ENCODE measurements at places on chromosomes 13 and 19.

DNA sequence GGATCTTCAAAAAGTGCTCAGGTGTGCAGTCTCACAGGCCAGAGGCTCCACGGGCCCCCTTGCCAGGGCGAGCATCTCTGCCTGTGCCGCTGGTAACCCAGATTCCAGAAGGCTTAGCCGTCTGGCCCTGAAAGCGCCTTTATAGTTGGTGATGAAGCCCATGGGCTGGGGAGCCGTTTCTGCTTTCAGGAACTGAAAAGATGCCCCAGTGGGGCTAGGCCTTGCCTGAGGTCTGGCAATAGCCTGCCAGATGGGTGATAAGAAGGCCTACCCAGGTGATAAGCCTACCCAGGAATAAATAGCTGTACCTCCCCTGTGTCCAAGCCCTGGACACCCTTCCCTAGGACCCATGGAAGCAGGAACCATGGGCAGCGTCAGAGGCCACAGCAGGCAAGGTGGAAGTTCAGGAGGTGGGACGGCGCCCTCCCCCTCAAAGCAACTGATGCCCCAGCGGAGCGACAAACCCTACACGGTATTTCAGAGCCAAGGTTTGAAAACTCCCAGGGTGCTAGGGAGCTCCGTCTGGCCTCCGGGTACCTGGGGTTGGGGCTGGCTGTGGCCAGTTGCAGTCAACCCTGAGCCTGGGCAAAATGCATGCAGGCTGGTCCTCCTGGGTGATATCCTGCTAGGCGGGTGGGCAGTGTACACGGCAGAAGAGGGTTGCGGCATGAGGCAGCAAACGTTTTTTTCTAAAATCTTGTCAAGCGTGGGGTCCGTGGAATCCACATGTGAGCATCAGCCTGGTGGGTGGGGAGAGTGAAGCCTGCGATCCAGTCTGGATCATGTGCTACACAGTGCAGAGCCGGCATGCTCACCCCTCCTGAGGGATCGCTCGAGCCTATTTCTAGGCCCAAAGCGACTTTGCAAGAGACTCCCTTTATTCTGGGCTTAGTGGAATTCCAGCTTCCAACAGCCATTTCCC is 45.3 kb downstream of the ACTN4 start:
- no peak for DNase-seq

GRCh38 chr13:113814435-113814821 is 49.4 kb downstream of the GAS6 start:
- no peak for DNase-seq

DNA sequence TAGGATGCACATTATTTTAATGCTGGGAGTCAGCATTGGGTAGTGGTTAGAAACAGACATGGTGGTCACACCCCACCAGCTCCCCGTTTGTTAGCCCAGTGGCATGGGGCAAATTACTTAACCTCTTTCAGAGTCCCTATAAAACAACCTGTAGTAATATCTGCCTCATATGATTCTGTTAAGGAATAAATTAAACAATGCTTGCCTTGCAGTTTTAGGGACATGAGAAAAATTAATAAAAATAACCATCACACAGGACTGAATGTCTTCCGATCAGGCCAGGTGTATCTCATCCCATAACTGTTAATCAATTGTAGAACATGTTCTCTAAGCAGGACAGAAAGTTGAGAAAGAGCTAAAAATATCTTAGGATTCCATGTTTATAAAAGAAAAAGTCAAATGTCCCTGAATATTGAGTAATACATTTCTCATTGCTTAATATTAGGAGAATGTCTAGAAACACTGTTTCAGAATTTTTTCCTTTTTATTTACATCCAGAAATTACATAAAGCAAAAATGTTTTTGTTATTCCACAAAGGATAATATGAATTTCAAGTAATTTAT is 196.5 kb downstream of the GPC6 start:
- no peak for DNase-seq

- no peak for DNase-seq
Observed at GRCh38 chr13:33184112-33184490, 101.5 kb downstream of the STARD13 start.

- no peak for DNase-seq
Observed at GRCh38 chr19:6773323-6773931, 919 bp downstream of the VAV1 start.

DNA sequence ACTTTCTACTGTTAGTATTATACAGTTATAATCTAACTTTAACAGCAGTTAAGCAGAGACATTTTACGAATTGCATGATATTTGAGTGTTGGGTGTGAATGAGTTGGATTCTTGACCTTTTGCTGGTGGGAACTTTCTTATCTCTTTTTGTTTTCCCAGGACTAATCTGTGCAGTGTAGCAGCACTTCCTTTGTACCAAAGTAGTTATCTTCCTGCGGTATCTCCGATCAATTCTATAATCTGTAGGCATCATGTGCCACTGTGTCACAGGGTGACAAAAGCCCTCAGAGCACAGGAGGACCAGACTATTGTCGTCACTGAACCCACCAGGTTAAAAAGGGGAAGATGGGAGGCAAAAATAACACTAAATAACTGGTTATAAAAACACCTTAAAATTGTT is 823.5 kb downstream of the GPC5 start:
- no peak for DNase-seq

GRCh38 chr13:86946734-86947133 is 724.4 kb upstream of the SLITRK5 start:
- DNase-seq: no peak

GRCh38 chr19:16288544-16288943 is 36.1 kb upstream of the KLF2 start:
- no peak for DNase-seq

GRCh38 chr13:66036024-66036614 is 1194.0 kb downstream of the PCDH9 start:
- DNase-seq: no peak

- no peak for DNase-seq
Observed at GRCh38 chr19:10404888-10405820, 1.8 kb upstream of the CDC37 start.

DNA sequence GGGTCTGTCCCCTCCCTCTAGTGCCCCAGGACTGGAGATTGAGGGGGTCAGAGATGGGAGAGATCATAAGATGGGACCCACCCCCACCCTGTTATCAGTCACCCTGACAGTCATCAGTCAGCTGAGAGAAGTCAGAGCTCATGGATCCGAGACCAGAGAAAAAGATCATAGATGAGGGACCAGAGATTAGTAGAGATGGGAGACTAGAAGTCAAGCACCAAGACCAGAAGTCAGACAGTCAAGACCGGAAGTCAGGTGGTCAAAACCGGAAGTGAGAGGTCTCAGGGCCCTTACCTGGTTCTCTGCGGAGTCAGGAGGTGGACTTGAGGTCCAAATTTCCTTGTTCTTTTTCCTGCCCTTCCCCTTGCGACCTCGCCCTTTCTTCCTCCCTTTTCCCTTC is 7.0 kb downstream of the COL5A3 start:
- no peak for DNase-seq

DNA sequence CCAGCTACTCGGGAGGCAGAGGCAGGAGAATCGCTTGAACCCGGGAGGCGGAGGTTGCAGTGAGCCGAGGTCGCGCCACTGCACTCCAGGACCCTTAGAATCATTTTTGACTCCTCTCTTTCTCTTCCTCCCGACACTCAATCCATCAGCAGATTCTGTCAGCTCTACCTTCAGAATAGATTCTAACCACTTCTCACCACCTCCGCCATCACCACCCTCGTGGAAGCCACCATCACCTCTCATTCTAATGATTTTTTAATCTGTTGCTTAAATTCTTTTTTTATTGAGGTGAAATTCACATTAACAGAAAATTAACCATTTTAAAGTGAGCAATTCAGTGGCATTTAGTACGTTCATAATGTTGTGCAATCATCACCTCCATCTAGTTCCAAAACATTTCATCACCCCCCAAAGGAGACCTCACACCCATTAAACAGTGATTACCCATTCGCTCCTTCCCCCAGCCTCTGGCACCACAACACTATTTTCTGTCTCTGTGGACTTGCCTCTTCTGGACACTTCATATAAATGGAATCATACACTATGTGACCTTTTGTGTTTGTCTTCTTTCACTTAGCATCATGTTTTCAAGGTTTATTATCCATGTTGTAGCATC is 5.0 kb upstream of the CCDC61 start:
- no peak for DNase-seq

- no peak for DNase-seq
Observed at GRCh38 chr13:23794267-23795161, 94.7 kb downstream of the MIPEP start.

- peak; percentile 65 for DNase-seq
Observed at GRCh38 chr13:98033277-98034247, 80.1 kb downstream of the IPO5 start.

DNA sequence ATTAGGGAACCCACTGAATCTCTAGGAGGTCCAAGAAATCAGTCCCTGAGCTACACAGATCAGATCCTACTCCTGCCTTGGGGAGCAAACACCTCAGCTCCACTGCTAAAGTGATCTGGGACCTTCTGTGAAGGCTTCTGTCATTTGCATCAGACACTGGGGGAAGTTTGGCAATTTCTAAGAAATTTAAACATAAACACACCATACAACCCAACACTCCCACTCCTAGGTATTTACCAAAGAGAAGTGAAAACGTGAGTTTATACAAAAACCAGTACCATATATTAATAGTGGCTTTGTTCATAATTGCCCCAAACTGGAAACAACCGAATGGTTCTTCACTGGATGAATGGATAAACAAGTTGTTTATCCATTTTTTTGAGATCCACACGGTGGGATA is 7.3 kb upstream of the TYROBP start:
- no peak for DNase-seq

GRCh38 chr13:79918620-79919019 is 422.3 kb downstream of the SPRY2 start:
- no peak for DNase-seq

DNA sequence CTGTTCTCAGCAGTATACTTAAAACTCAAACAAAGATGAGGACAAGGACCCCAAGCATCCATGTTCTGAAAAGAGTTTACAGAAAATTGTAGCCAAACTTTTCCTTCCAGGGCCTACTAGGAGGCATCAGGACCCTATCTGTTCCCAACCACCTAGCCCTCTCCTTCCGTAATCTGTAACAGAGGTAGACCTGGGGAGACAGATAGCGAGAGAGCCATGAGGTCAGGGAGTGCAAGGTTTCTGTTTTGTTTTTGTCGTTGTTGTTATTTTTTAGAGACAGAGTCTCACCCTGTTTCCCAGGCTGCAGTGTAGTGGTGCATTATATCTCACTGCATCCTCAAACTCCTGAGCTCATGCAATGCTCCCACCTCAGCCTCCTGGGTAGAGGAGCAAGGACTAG is 83.9 kb upstream of the POSTN start:
- DNase-seq: no peak

GRCh38 chr13:39134574-39134973 is 96.3 kb downstream of the NHLRC3 start:
- DNase-seq: no peak

DNA sequence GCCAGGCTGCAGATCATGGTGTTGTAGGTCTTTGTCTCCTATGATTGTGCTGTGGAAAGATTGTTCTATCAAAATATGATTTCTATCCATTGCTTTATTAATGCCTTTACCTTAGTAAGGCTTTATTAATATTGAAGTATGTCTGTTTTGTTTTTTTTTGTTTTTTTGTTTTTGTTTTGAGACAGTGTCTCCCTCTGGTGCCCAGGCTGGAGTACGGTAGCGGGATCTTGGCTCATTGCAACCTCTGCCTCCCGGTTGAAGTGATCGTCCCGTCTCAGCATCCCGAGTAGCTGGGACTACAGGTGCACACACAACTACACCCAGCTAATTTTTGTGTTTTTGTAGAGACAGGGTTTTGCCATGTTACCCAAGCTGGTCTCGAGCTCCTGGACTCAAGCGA is 7.7 kb downstream of the IRGC start:
- DNase-seq: no peak

DNA sequence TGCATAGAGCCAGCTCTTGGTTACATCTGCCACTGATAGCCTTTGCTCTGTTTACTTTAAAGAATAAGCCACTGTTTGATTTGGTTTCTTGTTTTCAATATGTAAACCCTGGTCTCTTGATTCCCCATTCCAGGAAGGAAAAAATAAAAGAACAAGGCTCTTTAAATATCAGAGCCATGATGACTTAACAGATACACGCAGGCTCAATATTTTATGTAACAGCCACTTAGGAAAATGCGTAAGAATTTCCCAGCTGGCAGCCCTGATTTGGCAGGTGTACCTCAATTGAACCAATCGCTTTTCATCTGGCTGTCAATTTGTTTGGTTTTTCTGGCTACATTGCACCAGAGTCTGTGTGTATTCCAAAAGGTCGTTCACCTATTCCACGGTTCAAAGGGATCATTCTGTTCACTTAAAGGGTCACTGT is 65.6 kb downstream of the IRS2 start:
- no peak for DNase-seq

GRCh38 chr13:31105020-31105795 is 56.5 kb downstream of the HSPH1 start:
- no peak for DNase-seq

GRCh38 chr13:83352391-83352790 is 529.9 kb downstream of the SLITRK1 start:
- DNase-seq: no peak

GRCh38 chr19:52896431-52897137 is 851 bp downstream of the ZNF320 start:
- peak; percentile 21 for DNase-seq

DNA sequence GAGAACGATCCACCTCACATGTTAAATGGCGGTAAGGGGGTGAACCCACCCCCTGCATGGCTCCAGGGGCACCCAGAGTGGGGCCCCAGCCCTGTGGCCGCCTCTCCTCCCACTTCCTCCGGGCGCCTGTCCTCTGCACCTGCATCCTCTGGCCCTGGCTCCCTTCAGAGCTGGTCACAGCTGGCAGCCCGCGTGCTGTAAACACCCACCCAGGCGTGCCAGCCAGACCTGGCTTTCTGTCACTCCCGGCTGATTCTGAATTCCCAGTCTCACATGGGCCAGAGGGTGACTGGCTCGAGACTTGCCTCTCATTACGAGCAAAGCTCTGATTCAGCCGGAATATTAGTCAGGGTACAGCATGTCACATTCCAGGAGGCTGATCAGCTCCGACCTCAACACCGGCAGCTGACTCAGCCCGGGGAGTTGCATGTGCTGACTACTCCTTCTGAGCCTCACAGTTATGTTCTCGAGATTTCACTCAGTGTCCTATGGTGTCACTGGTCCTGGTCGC is 75.1 kb downstream of the GNG7 start:
- no peak for DNase-seq

- DNase-seq: no peak
Observed at GRCh38 chr19:31274251-31275067, 74.8 kb downstream of the TSHZ3 start.

DNA sequence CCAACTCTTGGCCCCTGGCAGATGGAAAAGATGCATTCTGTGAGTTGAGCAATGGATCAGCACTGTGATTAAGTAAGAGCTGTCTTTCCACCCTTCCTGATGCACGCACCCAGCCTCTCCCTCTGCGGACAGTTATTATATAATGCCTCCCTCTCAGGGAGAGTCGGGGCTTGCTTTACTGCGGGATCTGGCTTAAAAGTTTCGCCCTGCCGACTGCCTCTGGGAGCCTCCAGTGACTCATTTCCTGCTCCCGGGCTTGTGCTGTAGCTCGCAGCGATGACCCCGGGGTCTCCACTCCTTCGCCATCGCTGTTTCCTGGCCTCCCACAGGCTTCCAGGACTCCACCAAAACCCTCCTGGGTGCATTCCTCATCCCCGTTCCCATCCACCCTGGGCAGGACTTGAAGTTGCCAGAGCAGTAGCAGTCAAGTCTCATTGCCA is 107.4 kb upstream of the SLC7A1 start:
- DNase-seq: no peak
